ENCODE measurements at places on chromosomes 7 and 10. TPM values are rescaled to one million over a fixed set of nuclear protein-coding genes. Genes with fewer than 3 reads are reported as not detected.

The PNLIPRP1 gene
- total RNA-seq = not detected

The SPAM1 gene
- total RNA-seq = not detected

The WASHC2C gene
- total RNA-seq = 45.5 TPM

The FGF8 gene
- not detected for total RNA-seq

The ANXA8 gene
- total RNA-seq = 2.0 TPM

The DDC gene
- total RNA-seq = 29.9 TPM

The SUFU gene
- 29.4 TPM for total RNA-seq

The CADPS2 gene
- total RNA-seq = 10.1 TPM

The SPDYE8 gene
- not detected for total RNA-seq

GRCh38 chr10:129046065-129046681, 420.9 kb upstream of the MGMT start:
- H3K4me1 ChIP-seq = peaks cover 17% of the 10 kb centered on the region
- peaks cover 17% of the 10 kb centered on the region for H3K27me3 ChIP-seq

DNA sequence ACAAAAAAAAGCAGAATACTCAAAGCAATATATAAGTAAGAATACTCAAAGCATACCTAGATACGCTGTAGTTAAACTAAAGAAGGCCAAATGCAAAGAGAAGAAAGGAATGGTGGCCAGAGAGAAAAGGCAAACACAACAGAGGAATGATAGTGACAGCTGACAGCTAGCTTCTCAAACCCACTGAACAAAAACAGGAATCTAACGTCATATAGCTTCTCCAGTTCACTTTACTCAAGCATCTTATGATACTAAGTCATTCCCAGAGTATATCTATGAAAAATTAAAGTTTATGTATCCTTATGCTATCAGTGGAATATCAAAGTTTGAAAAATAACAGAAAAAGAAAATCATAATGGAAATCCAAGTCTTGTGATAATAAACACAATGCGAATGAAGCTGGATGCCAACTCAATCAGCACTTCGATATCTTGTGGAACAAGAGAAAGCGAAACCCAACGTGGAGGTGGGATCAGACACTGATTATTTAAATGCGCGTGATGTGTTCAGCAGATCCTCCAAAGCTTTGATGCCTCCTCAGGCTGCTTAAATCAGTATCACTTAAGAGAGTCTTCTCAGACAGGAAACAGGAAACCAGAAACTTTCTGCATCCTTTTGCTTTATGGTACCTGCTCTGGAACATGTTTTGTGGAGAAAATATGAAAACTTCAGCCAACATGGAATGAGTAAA, 102.8 kb downstream of the PIP4K2A start:
- peaks cover 18% of the 10 kb centered on the region for H3K4me1 ChIP-seq
- H3K27me3 ChIP-seq = no peaks in the 10 kb centered on the region
- H3K27ac ChIP-seq = no peak overlapping the region
- H3K4me3 ChIP-seq = no peak overlapping the region
- peaks cover 36% of the 10 kb centered on the region for H3K36me3 ChIP-seq

GRCh38 chr7:156747718-156748117, 107.1 kb downstream of the RNF32 start:
- no peak overlapping the region for H3K27ac ChIP-seq
- no peak for DNase-seq
- no peaks in the 10 kb centered on the region for H3K4me1 ChIP-seq
- H3K27me3 ChIP-seq = no peaks in the 10 kb centered on the region

- H3K27ac ChIP-seq = no peak overlapping the region
- H3K36me3 ChIP-seq = no peaks in the 10 kb centered on the region
- no peak overlapping the region for H3K4me3 ChIP-seq
- no peaks in the 10 kb centered on the region for H3K27me3 ChIP-seq
- H3K4me1 ChIP-seq = peaks cover 7% of the 10 kb centered on the region
- DNase-seq = no peak
These were observed 121.7 kb upstream of the COL1A2 start for GRCh38 chr7:94272821-94273583.

- H3K27me3 ChIP-seq = no peaks in the 10 kb centered on the region
- DNase-seq = no peak
- H3K4me1 ChIP-seq = peaks cover 96% of the 10 kb centered on the region
- peak overlapping the region; percentile 75 for H3K27ac ChIP-seq
These were observed 10.7 kb downstream of the TSPAN14 start for GRCh38 chr10:80464557-80465450.

GRCh38 chr10:100744136-100744986, 1.0 kb upstream of the PAX2 start:
- DNase-seq = no peak
- H3K27ac ChIP-seq = no peak overlapping the region
- peaks cover 36% of the 10 kb centered on the region for H3K4me1 ChIP-seq
- peaks cover 94% of the 10 kb centered on the region for H3K27me3 ChIP-seq

DNA sequence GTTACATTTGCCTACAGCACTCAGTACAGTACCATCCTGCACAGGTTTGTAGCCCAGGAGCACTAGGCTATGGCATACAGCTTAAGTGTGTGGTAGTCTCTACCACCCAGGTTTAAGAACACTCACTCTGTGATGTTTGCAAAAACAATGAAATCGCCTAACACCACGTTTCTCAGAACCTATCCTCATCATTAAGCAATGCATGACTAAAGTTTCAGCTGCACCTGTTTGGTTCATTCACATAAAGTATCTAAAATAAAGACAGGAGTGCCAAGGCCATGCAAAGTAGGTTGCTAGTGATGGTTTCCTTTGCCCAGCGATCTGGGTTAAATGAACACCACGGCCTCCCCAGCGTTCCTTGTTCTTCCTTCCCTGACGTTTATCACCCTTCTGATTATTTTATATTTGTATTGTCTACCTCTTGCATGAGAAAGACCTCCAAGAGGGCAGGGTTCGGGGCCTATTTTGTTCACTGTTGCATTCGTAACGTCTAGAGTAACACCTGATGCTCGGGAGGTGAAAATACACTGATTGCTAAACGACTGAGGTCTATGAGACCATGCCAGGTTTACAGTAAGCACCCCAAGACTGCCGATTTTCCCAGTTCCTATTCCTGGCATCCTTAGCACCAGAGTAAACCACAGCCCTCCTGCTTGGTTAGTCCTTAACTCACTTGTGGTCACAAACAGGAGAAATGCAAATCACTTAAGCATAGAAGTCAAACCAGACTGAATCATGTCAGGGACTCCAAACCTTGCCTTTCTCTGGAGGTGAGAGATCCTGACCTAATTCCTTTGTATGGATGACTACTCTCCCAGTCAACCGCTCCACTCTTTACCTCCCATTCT, 204.1 kb upstream of the NFE2L3 start:
- no peak overlapping the region for H3K4me3 ChIP-seq
- peaks cover 33% of the 10 kb centered on the region for H3K4me1 ChIP-seq
- no peak for DNase-seq

- H3K27ac ChIP-seq = no peak overlapping the region
- no peak for DNase-seq
- no peaks in the 10 kb centered on the region for H3K36me3 ChIP-seq
- H3K27me3 ChIP-seq = peaks cover 80% of the 10 kb centered on the region
- H3K4me3 ChIP-seq = peak overlapping the region; percentile 86
These were observed 2.9 kb downstream of the PLXNA4 start for GRCh38 chr7:132573251-132573955.

- H3K27ac ChIP-seq = no peak overlapping the region
- no peaks in the 10 kb centered on the region for H3K27me3 ChIP-seq
- H3K36me3 ChIP-seq = peaks cover 14% of the 10 kb centered on the region
- DNase-seq = no peak
These were observed 59.6 kb upstream of the ANAPC16 start for GRCh38 chr10:72156223-72156622.

DNA sequence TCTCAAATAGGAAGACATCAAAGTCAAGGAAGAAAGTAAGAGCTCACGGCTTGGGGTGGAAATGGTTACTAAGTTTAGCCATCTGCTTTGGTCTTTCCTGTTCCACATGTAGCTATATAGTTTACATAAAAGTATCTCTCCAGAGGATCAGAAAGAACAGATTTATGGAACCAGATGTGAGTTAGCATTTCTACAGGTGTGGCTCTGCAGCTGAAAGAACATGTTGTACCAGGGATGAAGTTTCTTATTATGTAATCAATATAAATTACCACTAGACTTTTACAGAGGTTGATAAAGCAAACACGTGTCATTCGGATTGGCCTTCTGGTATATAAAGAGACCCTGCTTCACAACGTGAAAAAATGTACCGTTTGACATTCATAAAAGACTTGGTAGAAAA, 19.9 kb downstream of the CALD1 start:
- peaks cover 15% of the 10 kb centered on the region for H3K4me1 ChIP-seq
- DNase-seq = no peak
- H3K36me3 ChIP-seq = peaks cover 28% of the 10 kb centered on the region
- no peaks in the 10 kb centered on the region for H3K27me3 ChIP-seq

GRCh38 chr7:149161241-149161848, 14.1 kb downstream of the ZNF398 start:
- peaks cover 25% of the 10 kb centered on the region for H3K36me3 ChIP-seq
- DNase-seq = no peak
- no peak overlapping the region for H3K4me3 ChIP-seq
- no peaks in the 10 kb centered on the region for H3K27me3 ChIP-seq
- no peaks in the 10 kb centered on the region for H3K4me1 ChIP-seq

DNA sequence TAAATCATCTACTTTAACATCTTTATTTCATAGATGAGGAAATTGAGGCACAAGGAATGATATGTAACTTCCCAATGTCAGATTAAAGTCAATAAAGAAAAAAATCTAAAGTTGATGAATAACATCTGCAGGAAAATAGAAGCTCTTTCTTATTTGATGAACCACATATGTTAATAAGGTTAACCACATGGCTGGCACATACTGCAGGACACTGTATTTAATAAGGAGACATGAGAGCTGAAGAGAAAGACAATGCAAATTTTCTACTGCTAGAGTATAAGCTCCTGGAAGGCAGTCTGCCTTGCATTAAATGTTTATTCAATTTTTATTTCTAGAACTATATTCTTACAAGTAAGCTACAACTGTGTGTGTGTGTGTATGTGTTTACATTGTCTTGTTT, 4.4 kb downstream of the RAB11FIP2 start:
- no peak overlapping the region for H3K27ac ChIP-seq
- H3K4me1 ChIP-seq = peaks cover 37% of the 10 kb centered on the region
- no peaks in the 10 kb centered on the region for H3K27me3 ChIP-seq

DNA sequence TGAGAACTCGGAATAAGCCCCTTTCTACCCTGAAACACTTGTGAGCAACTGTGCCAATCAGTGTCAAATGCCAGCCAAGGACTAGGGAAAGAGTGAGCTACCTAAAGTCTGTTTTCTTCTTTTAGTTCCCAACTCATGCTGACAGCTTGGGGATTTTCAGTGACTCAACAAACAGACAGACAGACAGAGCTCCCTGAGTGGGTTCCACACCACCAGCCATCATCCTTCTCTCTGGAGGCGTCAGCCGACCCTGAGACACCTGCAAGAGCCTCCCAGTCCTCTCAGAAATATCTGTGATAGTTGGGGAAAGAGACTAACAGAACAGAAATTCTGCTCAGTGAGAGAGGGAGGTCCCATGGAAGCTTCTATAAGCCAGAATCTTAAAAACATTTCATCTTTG, 49.5 kb downstream of the GATA3 start:
- H3K4me1 ChIP-seq = peaks cover 7% of the 10 kb centered on the region
- H3K27ac ChIP-seq = no peak overlapping the region
- H3K36me3 ChIP-seq = no peaks in the 10 kb centered on the region
- H3K4me3 ChIP-seq = no peak overlapping the region

- no peak overlapping the region for H3K4me3 ChIP-seq
- no peak overlapping the region for H3K27ac ChIP-seq
- no peaks in the 10 kb centered on the region for H3K4me1 ChIP-seq
- DNase-seq = no peak
- no peaks in the 10 kb centered on the region for H3K27me3 ChIP-seq
- no peaks in the 10 kb centered on the region for H3K36me3 ChIP-seq
These were observed 112.2 kb downstream of the MGMT start for GRCh38 chr10:129579228-129579627.

GRCh38 chr7:19011212-19011611, 106.2 kb downstream of the TWIST1 start:
- no peaks in the 10 kb centered on the region for H3K4me1 ChIP-seq

GRCh38 chr7:55558962-55559920, 13.1 kb downstream of the VOPP1 start:
- H3K36me3 ChIP-seq = peaks cover 11% of the 10 kb centered on the region
- H3K27me3 ChIP-seq = no peaks in the 10 kb centered on the region
- H3K4me3 ChIP-seq = no peak overlapping the region
- H3K4me1 ChIP-seq = peaks cover 61% of the 10 kb centered on the region
- DNase-seq = no peak
- H3K27ac ChIP-seq = no peak overlapping the region

DNA sequence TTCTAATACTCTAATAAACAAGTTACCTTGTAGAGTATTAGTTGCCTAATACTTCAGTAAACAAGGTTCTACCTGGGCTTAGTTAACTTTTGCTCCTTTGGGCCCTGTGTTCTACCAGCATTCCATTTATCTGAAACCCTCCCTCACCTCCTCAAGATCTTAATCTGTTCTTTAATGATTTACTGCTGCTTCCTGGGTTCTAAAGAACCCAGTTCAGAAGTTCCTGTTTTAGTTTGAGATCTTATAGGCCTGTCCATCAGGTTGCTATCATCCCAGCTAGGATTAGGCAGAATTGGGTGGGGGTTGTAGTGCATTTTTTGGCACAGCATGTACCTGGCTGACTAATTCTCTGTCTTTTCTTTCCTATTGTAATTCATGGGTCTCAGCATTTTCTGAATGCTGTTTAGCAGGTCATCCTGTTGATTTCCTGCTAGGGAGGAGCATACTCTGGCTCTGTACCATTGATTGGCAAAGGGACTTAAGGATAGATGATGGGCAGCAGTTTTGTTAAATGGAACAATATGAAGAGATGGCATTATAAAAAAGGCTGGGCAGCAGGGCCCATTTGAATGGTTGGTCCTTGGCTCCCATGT, 53.7 kb upstream of the TMEM248 start:
- peaks cover 6% of the 10 kb centered on the region for H3K36me3 ChIP-seq
- no peaks in the 10 kb centered on the region for H3K4me1 ChIP-seq
- H3K4me3 ChIP-seq = no peak overlapping the region
- H3K27me3 ChIP-seq = no peaks in the 10 kb centered on the region
- no peak for DNase-seq

- H3K4me3 ChIP-seq = no peak overlapping the region
- peaks cover 40% of the 10 kb centered on the region for H3K4me1 ChIP-seq
- no peak overlapping the region for H3K27ac ChIP-seq
- no peaks in the 10 kb centered on the region for H3K27me3 ChIP-seq
- DNase-seq = no peak
These were observed 38.4 kb downstream of the ANK3 start for GRCh38 chr10:60351191-60351853.

DNA sequence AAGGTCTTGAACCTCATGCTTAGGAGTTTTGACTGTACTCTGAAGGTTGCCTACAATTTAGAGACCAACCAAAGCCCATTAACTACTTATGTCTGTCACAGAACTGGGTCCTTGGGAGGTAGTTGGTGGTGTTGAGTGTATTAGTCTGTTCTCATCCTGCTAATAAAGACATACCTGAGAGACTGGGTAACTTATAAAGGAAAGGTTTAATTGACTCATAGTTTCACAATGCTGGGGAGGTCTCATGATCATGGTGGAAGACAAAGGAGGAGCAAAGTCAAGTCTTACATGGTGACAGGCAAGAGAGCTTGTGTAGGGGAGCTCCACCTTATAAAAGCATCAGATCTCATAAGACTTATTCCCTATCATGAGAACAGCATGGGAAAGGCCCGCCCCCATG, 319.6 kb upstream of the ZMIZ1 start:
- no peak overlapping the region for H3K4me3 ChIP-seq
- peaks cover 58% of the 10 kb centered on the region for H3K4me1 ChIP-seq
